ENCODE measurements at places on chromosomes 7 and 10.

GRCh38 chr10:44261710-44262455, 123.0 kb downstream of the CXCL12 start:
- ATAC-seq = no peak
- H3K4me1 ChIP-seq = no peaks in the 10 kb centered on the region
- no peak overlapping the region for H3K4me3 ChIP-seq
- H3K36me3 ChIP-seq = no peaks in the 10 kb centered on the region
- H3K27me3 ChIP-seq = no peaks in the 10 kb centered on the region

DNA sequence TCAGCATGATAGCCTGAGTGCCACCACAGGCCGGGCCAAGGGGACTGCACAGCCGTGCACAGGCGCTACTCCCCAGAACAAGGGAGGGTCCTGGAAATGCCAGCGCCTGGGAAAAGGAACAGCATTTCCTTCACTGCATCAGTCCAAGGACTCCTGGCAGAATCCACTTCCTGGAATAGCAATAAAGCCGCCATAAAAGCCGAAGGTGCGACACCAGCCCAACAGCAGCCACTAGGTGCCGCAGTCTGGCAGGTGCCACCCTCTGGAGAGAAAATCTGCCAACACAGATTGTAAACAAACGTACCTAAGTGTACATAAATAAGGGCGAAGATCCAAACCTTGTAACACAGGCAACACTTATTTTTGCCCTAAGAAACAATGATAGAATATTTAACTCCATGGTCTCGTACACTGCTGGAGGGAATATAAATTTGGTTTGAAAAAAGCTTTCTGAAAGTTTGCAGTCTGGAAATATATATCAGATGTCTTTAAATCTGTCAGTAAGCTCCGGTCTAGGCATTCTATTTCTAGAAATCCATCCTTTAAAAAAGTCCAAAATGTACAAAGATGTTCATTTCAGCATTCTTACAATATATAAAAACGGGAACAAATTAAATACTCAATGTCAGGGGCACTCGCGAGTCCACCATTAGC, 22.2 kb downstream of the VOPP1 start:
- peaks cover 9% of the 10 kb centered on the region for H3K4me1 ChIP-seq
- ATAC-seq = no peak
- no peaks in the 10 kb centered on the region for H3K27me3 ChIP-seq
- no peak overlapping the region for H3K4me3 ChIP-seq

GRCh38 chr10:133528296-133528844, 1.2 kb downstream of the CYP2E1 start:
- H3K27me3 ChIP-seq = peaks cover 46% of the 10 kb centered on the region
- H3K27ac ChIP-seq = no peak overlapping the region
- no peaks in the 10 kb centered on the region for H3K4me1 ChIP-seq
- no peak for ATAC-seq
- peaks cover 17% of the 10 kb centered on the region for H3K36me3 ChIP-seq

GRCh38 chr7:81468526-81468925, 301.3 kb downstream of the HGF start:
- no peaks in the 10 kb centered on the region for H3K4me1 ChIP-seq
- no peaks in the 10 kb centered on the region for H3K27me3 ChIP-seq
- H3K27ac ChIP-seq = no peak overlapping the region
- no peak overlapping the region for H3K4me3 ChIP-seq

DNA sequence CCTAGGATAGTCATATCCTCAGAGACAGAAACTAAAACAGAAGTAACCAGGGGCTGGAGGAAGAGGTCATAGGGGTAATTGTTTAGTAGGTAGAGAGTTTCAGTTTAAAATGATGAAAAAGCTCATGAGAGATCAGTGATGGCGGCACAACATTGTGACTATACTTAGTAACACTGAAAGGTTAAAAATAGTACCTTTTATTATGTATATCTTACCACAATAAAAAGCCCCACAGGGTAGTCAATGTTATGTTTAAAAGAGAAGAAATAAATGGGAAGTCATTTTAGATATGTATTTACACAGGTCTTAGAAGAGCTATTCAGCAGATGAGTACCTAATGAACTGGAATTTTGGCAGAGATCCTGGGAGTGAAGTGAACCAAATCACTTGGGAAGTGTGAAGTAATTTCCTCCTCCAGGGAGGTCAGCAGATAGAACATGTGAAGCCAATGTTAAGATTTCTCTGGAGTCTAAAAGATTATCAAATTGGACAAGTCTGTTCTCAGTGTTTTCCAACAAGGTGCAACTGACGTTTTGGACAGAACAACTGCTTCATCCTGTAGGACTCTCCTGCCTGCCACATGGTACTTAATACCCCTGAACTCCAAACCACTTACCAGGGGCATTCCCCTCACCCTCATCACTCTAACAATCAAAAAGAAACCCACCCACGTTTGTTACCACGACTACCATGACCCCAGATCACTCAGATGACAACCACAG, 6.4 kb downstream of the CDCA7L start:
- H3K4me1 ChIP-seq = no peaks in the 10 kb centered on the region
- H3K27me3 ChIP-seq = no peaks in the 10 kb centered on the region
- H3K27ac ChIP-seq = peak overlapping the region; percentile 34

DNA sequence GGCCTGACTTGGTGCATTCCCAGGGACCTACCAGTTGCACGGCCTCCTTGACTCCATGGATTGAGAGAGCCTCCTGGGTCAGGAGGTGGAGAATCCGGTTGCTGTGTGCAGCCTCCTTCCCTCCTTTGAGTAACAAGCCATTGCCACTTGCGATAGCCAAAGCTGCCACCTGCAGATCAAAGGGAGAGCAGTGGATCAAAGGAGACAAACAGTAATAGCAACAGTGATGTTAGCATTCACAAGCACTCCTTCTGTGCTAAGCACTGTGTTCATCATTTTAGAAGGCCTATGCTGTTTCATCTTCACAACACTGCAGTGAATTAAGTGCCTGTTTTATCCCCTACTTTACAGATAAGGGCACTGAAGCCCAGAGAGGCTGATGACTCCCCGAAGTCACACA, 40.1 kb downstream of the ALDH18A1 start:
- H3K36me3 ChIP-seq = peaks cover 93% of the 10 kb centered on the region
- no peak for ATAC-seq
- H3K4me1 ChIP-seq = no peaks in the 10 kb centered on the region
- H3K27me3 ChIP-seq = no peaks in the 10 kb centered on the region
- H3K27ac ChIP-seq = no peak overlapping the region

DNA sequence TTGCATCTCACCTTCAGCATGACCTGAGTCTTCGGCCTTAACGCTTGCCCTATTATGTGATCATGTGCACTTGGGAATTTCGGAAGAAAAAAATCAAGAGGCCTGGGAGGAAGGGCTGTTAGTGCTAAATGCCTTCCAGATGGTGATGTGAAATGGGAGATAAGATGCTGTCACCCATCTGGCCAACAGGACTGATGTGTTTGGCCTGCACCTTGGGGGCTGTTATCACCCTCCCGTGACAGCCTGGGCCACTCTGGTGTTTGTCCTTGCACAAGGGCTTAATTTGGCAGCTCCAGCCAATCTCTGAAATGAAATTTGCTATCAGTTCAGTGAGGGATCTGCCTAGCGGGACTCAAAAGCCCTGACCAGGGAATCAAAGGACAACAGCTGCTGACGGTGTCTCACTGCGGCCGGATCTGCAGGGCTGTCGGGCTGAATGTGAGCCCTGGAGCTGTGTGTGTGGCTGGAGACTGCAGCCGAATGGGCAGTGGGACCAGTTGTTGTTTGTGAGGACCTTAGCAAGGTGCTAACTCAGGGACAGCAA, 131.4 kb upstream of the BTBD16 start:
- no peak overlapping the region for H3K4me3 ChIP-seq
- no peak for ATAC-seq

DNA sequence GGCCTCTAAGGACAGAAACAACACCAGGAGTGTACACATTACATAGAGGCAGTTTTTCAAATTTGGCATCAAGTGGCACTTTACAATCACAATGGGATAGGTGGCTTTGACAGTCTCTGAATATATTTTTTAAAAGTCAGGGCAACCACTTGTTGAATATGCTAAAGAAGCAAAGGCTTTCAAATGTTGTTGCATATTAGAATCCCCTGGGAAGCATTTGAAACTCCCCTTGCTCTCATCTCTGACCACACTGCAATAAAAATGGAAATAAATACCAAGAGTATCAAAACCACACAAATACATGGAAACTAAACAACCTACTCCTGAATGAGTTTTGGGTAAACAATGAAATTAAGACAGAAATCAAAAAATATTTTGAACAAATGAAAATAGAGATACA, 106.5 kb upstream of the RAB11FIP2 start:
- H3K4me1 ChIP-seq = no peaks in the 10 kb centered on the region
- no peak overlapping the region for H3K27ac ChIP-seq
- ATAC-seq = no peak
- H3K36me3 ChIP-seq = no peaks in the 10 kb centered on the region
- H3K27me3 ChIP-seq = no peaks in the 10 kb centered on the region

DNA sequence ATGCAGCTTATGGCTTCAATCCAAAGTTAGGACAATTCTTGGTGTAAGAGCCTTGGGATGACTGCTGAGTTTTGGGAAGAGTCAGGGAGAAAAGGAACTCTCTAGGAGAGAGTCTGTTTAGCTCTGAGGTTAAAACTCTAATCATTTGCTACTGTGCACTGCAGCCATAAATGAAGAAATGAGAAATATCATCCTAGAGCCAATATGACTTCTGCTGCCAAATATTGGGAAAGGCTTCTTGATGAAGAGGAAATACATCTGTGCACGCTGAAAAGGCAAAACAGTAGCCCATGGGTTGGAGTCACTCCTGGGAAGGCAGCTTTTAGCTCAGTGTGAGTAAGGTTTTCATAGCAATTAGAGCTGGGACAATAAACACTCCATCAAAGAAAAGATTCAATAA, 308.8 kb downstream of the SFMBT2 start:
- no peaks in the 10 kb centered on the region for H3K4me1 ChIP-seq
- ATAC-seq = peak; percentile 84
- H3K36me3 ChIP-seq = no peaks in the 10 kb centered on the region
- H3K4me3 ChIP-seq = no peak overlapping the region
- H3K27me3 ChIP-seq = no peaks in the 10 kb centered on the region
- H3K27ac ChIP-seq = no peak overlapping the region

DNA sequence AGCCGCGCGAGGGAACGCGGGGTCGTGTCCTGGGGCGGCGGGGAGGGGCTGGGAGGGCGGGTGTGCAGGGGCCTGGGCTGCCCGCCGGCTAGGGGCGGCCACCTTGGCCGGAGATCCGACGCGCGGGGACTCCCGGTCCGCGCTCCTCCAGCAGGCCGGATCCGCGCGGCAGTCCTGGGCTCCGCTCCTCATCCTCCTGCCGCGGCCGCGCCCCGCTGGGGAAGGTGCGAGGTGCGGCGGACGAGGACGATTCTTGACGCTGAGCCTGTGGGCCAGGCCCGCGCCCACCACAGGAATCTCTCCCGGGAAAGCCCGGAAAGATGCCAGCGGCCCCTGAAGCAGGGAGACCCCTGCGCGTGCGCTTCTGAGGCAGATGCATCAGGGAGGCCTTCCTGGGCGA, 6.6 kb upstream of the OGDHL start:
- no peak overlapping the region for H3K27ac ChIP-seq
- no peaks in the 10 kb centered on the region for H3K36me3 ChIP-seq
- H3K4me3 ChIP-seq = no peak overlapping the region
- peaks cover 73% of the 10 kb centered on the region for H3K27me3 ChIP-seq

DNA sequence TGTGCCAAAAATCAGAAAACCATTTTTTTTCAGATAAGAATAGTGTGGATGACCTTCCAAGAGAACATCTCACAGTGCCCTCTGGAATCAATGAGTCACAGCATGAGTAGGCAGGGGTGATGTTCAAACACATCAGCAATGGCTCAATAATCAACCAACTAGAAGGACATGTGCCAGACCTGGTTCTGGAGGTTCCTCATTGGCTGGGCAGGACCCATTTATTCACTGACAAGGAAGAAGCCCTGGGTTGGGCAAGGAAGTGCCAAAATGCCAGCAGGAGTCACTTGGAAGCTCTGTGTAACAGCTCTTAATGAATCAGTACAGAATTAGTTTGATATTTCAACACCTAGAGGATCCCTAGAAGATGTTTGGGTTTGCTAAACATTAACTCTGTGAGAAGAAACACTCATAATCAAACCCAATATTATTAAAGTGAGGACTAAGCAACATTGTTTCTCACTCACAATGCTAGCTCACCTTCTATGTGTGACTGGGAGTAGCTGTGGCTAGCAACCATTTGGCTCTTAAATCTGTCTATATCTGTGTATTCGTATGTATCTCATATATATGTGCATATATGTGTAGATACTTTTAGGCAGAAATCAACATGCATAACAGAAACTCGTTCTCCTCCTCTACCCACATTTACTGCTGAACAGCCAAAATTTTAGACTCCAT, 72.3 kb upstream of the APBB1IP start:
- no peaks in the 10 kb centered on the region for H3K4me1 ChIP-seq
- H3K4me3 ChIP-seq = no peak overlapping the region
- no peak for ATAC-seq
- no peaks in the 10 kb centered on the region for H3K27me3 ChIP-seq
- no peaks in the 10 kb centered on the region for H3K36me3 ChIP-seq

GRCh38 chr10:101140084-101140949, 9.2 kb downstream of the TLX1 start:
- no peaks in the 10 kb centered on the region for H3K4me1 ChIP-seq
- no peak overlapping the region for H3K4me3 ChIP-seq
- no peaks in the 10 kb centered on the region for H3K36me3 ChIP-seq
- peaks cover 100% of the 10 kb centered on the region for H3K27me3 ChIP-seq

- no peaks in the 10 kb centered on the region for H3K4me1 ChIP-seq
- H3K27me3 ChIP-seq = no peaks in the 10 kb centered on the region
- ATAC-seq = no peak
- no peak overlapping the region for H3K4me3 ChIP-seq
Measured at GRCh38 chr7:130560972-130561371, 69.1 kb downstream of the MEST start.

DNA sequence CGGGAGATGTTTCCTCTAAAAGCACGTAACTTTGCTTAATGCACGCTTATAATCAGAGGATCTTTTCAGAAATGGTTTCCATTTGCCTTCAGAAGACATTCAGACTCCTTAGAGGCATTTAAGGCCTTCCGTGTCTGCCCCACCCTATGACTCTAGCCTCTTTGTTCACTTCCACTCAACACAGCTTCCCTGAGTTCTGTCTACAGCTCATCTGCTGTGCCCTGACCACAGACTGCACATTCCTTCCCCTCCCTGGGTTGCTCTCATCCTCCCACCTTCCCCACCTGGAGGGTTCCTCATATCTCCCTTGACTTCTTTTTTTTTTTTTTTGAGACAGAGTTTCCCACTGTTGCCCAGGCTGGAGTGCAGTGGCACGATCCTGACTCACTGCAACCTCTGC, 16.6 kb downstream of the FBH1 start:
- H3K4me3 ChIP-seq = no peak overlapping the region
- H3K4me1 ChIP-seq = no peaks in the 10 kb centered on the region
- H3K27me3 ChIP-seq = no peaks in the 10 kb centered on the region
- peak overlapping the region; percentile 57 for H3K27ac ChIP-seq
